Activated CD8-positive, alpha-beta T cell treated with anti-CD3 and anti-CD28 coated beads, Interleukin-2, amount 10 ng/mL, durations not matched to agents 7 days and 5 days (primary cell): ENCODE measurements at places on chromosomes 3 and 15.
A peak's percentile ranks its signal among the peaks of the same experiment; 100 is the strongest.

GRCh38 chr3:43055393-43055792 is 50.5 kb downstream of the POMGNT2 start:
- no peaks in the 10 kb centered on the region for H3K36me3 ChIP-seq
- peaks cover 2% of the 10 kb centered on the region for H3K27me3 ChIP-seq
- peaks cover 2% of the 10 kb centered on the region for H3K4me1 ChIP-seq

- H3K4me1 ChIP-seq, result peaks cover 8% of the 10 kb centered on the region
- no peak for DNase-seq
- no peaks in the 10 kb centered on the region for H3K27me3 ChIP-seq
- H3K4me3 ChIP-seq, result no peak overlapping the region
- no peak overlapping the region for H3K27ac ChIP-seq
Measured at GRCh38 chr15:63256433-63257274, 20.8 kb upstream of the APH1B start.

- DNase-seq, result no peak
- peaks cover 2% of the 10 kb centered on the region for H3K36me3 ChIP-seq
- H3K27ac ChIP-seq, result no peak overlapping the region
- no peak overlapping the region for H3K4me3 ChIP-seq
- peaks cover 7% of the 10 kb centered on the region for H3K4me1 ChIP-seq
Measured at GRCh38 chr3:30453360-30454039, 152.9 kb upstream of the TGFBR2 start.

- peak overlapping the region; percentile 31 for H3K27ac ChIP-seq
- peaks cover 7% of the 10 kb centered on the region for H3K36me3 ChIP-seq
- no peak overlapping the region for H3K4me3 ChIP-seq
- peaks cover 3% of the 10 kb centered on the region for H3K27me3 ChIP-seq
- no peak for DNase-seq
Measured at GRCh38 chr3:16800361-16800760, 84.4 kb upstream of the PLCL2 start.

DNA sequence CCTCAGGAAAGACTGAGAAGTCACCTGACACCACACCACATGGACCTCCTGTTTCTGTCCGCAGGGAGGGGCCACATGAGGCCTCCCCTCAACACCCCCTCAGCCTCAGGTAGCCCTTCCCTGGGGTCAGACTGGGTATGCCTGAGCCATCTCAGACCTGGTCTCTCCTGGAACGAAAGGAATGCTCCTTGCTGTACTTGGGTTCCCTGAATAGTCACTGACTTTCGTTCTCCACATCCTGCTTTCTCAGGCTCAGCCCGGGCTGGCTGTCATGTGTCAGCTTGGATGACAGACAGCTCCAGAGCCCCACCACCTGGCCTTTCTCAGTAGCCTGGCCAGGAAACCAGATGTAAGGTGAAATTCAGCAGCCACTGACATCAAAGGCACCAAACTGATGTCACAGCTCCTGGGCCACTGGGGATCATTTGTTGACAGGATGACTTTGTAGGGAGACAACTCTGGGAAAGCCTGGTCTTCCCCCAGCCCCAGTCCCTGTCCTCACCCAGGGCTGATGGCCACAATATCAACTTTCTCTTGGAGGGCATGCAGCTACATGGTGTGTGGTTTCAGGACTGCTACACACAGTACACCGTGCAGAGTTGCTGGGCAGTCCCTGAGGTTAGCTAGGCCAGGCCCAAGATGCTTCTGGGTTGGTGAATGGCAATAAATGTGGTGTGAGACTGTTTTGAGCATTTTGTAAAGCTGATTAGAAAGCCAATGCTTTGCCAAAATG is 141.4 kb upstream of the MRPS22 start:
- H3K27ac ChIP-seq, result no peak overlapping the region
- H3K4me1 ChIP-seq, result no peaks in the 10 kb centered on the region
- peak; percentile 39 for DNase-seq
- no peaks in the 10 kb centered on the region for H3K36me3 ChIP-seq

- H3K36me3 ChIP-seq, result no peaks in the 10 kb centered on the region
- H3K4me1 ChIP-seq, result no peaks in the 10 kb centered on the region
- no peak overlapping the region for H3K4me3 ChIP-seq
- no peak for DNase-seq
- H3K27ac ChIP-seq, result no peak overlapping the region
- peaks cover 2% of the 10 kb centered on the region for H3K27me3 ChIP-seq
Measured at GRCh38 chr15:43211224-43211735, 9.5 kb downstream of the EPB42 start.

GRCh38 chr3:114879059-114880031 is 267.7 kb downstream of the ZBTB20 start:
- no peak overlapping the region for H3K4me3 ChIP-seq
- no peak for DNase-seq
- no peaks in the 10 kb centered on the region for H3K4me1 ChIP-seq
- no peaks in the 10 kb centered on the region for H3K36me3 ChIP-seq
- H3K27me3 ChIP-seq, result no peaks in the 10 kb centered on the region

DNA sequence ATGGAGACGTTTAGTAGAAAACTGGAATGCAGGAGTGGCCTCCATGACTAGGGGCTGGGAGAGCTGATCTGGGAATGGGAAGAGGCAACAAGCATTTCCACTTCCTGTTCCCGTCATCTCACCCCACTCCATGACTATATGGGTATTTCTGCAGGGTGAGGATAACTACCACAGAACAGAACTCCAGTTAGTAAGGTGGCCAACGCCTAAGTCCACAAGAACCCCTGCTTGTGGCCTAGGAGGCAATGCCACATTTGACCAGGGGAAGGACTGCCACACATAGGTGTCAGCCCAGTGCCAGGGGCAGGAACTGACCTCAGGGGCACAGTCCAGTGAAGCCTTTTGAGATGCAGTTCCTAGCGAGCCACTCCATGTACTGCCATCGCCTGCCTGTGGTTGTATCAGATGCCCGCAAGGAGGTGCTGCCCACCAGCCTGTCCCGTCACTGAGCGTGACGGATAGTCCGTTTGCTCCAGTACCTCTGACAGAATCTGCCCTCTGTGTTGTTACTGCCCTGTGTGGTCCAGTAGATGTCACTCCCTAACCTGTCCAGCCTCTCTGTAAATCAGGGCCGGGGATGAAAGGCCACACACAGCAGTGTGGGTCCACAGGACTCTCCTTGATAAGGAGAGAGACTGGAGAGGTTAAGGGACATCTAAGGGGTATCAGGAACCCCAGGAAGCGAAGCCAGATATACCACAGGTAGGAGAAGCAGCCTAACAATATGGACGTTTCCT is 3.5 kb upstream of the MTFMT start:
- no peak overlapping the region for H3K4me3 ChIP-seq
- peak; percentile 56 for DNase-seq
- H3K4me1 ChIP-seq, result peaks cover 20% of the 10 kb centered on the region
- no peaks in the 10 kb centered on the region for H3K36me3 ChIP-seq
- no peak overlapping the region for H3K27ac ChIP-seq

- peaks cover 33% of the 10 kb centered on the region for H3K4me1 ChIP-seq
- H3K27me3 ChIP-seq, result peaks cover 3% of the 10 kb centered on the region
- no peaks in the 10 kb centered on the region for H3K36me3 ChIP-seq
- H3K4me3 ChIP-seq, result no peak overlapping the region
Measured at GRCh38 chr3:119630880-119631329, 29.5 kb downstream of the POPDC2 start.

- peaks cover 7% of the 10 kb centered on the region for H3K36me3 ChIP-seq
- H3K27me3 ChIP-seq, result no peaks in the 10 kb centered on the region
- H3K4me3 ChIP-seq, result no peak overlapping the region
- H3K4me1 ChIP-seq, result peaks cover 21% of the 10 kb centered on the region
- H3K27ac ChIP-seq, result peak overlapping the region; percentile 65
Measured at GRCh38 chr3:71528816-71529215, 54.7 kb downstream of the FOXP1 start.

DNA sequence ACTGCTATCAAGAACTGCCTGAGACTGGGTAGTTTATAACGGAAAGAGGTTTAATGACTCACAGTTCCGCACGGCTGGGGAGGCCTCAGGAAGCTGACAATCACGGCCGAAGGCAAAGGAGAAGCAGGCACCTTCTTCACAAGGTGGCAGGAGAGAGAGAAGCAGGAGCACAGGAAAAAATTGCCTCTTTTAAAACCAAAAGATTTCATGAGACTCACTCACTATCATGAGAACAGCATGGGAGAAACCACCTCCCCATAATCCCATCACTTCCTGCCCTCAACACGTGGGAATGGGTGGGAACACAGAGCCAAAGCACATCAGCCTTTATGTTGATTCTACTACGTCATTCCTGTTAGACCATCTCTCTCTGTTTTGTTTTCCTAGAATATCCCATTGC is 650.9 kb upstream of the SEMA6D start:
- no peaks in the 10 kb centered on the region for H3K27me3 ChIP-seq
- H3K27ac ChIP-seq, result no peak overlapping the region
- no peaks in the 10 kb centered on the region for H3K36me3 ChIP-seq
- no peak for DNase-seq

- no peaks in the 10 kb centered on the region for H3K36me3 ChIP-seq
- H3K27ac ChIP-seq, result no peak overlapping the region
- H3K4me1 ChIP-seq, result no peaks in the 10 kb centered on the region
- H3K4me3 ChIP-seq, result no peak overlapping the region
- no peaks in the 10 kb centered on the region for H3K27me3 ChIP-seq
Measured at GRCh38 chr3:173217127-173217526, 76.1 kb upstream of the SPATA16 start.

DNA sequence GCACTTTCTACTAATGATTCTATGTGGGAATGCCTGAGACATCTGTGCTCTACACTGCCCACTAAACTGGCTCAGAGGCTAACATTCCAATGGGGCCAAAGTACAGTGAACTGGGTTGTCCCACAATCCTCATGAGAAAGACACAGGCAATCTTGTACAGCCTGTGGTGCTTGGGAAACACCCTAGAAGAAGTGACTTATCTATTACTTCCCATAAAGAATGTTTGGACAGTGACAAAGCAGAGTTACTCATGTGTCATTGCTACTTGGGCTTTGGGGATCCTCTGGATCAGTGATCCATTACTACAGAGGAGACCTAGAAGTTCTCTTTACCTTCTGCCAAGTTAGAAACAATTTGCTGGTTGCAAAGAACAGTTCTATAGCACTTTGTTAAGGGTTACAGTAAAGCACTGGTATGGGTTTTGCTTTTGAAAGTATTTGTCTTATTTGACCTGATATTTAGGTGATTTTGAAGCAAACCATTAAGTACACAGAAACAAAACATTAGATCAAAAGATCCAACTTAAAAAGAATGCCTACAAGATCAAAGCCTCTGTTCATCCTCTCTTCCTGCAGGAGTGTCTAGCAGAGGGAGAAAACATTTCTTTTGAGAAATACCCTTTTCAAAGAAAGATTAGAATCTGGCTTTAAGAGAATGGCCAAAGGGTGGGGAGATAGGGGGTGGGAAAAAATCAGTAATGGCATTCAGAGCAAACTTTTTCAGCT is 75.8 kb downstream of the CTNNB1 start:
- H3K4me1 ChIP-seq, result no peaks in the 10 kb centered on the region
- H3K27ac ChIP-seq, result no peak overlapping the region
- DNase-seq, result no peak
- no peaks in the 10 kb centered on the region for H3K36me3 ChIP-seq
- no peak overlapping the region for H3K4me3 ChIP-seq

GRCh38 chr3:52153389-52154096 is 680 bp downstream of the POC1A start:
- DNase-seq, result peak; percentile 35
- H3K36me3 ChIP-seq, result peaks cover 9% of the 10 kb centered on the region
- H3K27ac ChIP-seq, result peak overlapping the region; percentile 96
